Osteocyte (in vitro differentiated cells): ENCODE measurements at places on chromosomes 6 and 20. TPM values are rescaled to one million over a fixed set of nuclear protein-coding genes. Genes with fewer than 3 reads are reported as not detected.
A peak's percentile ranks its signal among the peaks of the same experiment; 100 is the strongest.

- DNase-seq: no peak
Measured at GRCh38 chr6:42973926-42974325, 5.1 kb downstream of the PEX6 start.

RIPPLY2 gene
- not detected in 2 replicates for total RNA-seq

LY6G6D gene
- total RNA-seq: not detected in 2 replicates

GRCh38 chr6:4568138-4568537 lies 208.1 kb upstream of the CDYL start:
- DNase-seq: peak; percentile 42

MCCD1 gene
- not detected in 2 replicates for total RNA-seq

CDH26 gene
- 0.16 and 0.46 TPM in 2 replicates for total RNA-seq

DNA sequence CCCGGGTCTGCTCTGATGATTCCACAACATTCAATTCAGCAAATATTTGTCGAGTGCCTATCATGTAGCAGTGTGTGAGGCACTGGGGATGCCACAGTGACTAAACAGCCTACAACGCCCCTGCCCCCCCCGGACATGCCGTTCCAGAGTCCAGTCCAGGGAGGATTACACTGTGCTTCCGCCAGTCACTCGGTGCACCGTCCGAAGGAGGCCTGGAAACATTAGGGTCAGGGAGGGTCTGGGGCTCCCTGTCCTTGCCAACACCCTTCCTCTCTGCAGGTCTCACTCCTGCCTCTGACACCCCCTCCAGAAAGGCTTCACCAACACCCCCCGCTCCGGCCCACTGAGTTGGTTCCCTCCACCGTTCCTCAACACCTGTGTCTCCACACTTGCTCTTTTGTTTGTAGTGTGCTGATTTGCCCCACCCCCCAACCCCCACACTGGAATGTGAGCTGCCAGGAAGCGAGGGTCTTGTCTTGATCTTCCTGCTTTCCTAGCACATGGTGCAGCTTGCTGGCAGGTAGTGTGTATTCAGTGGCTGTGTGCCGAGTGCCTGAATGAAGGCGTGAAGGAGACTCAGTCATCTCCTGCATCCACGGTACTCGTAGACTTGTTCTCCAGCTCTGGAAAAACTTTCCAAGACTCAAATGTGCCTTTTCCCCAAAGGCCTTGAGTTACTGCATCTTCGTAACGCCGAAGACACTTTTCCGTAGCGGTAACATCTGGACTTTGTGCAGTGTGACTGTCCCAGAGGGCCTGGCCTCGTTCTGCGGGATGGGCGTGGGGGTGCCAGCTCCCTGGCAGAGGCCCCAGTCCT lies 150.4 kb downstream of the ZDHHC14 start:
- no peak for DNase-seq

DNA sequence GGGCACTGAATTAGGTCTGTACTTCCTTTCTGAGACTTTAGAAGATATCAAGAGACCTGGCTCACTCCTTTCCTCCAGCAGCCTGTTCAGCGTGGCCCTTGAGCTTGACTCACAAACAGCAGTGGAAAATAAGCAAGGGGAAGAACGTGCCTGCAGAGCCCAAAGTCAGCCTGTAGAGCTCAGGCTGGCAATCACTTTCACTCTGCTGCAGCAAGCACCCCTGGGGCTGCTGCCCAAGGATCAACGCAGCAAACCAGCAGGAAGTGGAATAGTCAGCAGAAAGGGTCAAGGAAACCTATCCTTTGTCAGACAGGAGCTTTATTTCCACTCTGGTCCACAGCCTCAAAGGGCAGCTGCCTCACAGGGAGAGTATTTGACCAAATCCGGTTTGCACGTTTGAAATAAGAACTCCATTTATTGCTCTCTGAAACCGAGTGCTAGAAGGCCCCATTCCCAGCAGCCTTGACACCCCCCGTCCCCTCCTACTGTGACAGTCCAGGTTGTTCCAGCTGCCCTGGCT lies 77.4 kb downstream of the PRDM1 start:
- DNase-seq: no peak

DNA sequence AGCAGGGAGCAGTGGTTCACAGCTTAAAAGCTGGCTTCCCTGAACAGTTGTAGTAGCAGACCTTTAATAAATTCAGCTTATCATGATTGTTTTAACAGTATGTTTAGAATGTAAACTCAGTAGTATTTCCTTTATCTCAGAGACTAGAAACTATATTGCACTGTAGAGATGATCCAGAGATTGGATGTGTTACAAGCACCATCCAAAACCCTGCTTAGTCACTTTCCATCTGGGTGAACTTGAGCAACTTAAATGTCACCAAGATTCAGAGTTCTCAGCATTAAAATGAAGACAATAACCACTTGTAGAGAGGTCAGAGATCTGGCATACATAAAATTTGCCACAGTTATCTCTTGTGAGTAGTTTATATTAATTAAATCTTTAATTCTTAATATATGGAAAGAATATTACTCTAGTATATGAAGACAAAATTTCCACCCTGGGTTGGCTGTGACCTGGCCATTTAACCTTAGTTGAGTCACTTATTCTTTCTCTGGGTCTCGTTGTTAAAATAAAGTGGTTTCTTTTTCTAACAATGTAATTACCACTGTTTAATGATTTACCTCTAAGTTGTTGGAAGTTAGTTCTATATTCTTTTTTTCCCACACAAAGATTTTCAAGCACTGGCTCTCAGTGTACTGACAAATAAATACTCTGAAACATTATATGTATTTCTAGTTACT lies 239.2 kb upstream of the FKBP1C start:
- no peak for DNase-seq

DNA sequence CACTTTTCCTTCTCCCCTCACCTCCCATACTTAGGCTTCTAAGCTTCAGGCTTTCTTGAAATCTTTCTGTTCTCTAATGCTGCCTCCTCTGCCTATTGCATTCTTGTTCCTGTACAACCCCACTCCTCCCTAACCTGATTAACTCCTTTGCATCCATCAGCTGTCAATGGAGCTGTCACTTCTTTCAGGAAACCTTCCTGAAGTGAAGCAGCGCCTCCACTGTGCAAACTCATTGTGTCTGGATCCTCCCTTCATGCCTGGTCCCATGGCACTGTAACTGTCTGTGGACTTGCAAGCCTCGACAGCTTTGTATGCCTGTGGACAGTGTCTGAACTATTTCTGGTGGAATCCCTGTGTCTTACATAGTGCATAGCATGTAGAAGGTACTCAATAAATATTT lies 185.0 kb downstream of the HS3ST5 start:
- no peak for DNase-seq

- no peak for DNase-seq
Measured at GRCh38 chr6:106913111-106913510, 61.4 kb downstream of the CD24 start.

DNA sequence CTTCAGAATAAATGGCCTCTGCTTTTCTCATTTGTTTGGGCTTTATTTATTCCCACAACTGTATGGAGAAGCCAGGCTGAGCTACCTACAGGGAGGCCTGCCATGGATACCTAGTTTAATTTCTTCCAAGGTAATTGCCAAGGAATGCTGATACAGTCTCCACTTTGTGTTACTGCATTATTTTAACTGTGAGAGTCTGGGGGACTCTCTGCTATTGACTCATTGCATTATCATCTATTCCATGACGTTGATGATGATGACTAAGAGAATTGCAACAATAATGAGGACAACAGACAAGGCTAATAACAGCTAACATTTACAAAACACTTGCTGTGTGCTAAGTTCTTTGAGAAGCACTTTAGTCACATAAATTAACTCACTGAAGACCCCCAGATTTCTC lies 88.3 kb upstream of the COL21A1 start:
- DNase-seq: no peak

KCNK17 gene
- not detected in 2 replicates for total RNA-seq

DNA sequence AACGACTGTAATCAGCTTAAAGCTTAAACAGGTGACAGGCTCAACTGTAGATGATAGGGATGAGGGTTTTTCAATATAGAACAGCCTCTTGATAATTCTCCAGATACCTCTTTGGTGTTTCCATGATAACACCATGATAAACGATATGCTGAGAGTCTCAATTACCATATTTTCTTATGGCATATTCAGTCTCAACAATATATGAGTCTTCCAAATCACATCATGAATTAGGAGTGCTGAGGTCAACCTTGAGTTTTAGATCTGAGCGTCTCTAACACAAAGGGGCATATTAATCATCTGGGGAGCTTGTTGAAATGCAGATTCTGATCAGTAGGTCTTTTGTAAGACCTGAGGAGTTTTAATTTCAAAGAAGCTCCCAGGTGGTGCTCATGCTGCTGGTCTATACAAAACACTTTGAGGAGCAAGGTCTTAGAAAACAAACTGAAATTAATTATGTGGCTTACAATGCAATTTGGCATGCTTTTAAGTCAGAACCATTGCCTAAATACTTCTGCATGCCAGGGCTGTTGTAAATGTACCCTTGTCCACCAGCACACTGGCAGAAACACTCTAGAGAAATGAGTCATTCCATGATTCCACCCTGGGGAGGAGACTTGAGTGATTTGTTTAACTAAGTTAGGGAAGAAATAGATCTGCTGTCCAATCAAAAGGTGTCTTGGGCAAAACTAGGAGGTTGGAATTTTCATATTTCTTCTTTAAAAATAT lies 49.6 kb downstream of the PTCHD4 start:
- no peak for DNase-seq

DNA sequence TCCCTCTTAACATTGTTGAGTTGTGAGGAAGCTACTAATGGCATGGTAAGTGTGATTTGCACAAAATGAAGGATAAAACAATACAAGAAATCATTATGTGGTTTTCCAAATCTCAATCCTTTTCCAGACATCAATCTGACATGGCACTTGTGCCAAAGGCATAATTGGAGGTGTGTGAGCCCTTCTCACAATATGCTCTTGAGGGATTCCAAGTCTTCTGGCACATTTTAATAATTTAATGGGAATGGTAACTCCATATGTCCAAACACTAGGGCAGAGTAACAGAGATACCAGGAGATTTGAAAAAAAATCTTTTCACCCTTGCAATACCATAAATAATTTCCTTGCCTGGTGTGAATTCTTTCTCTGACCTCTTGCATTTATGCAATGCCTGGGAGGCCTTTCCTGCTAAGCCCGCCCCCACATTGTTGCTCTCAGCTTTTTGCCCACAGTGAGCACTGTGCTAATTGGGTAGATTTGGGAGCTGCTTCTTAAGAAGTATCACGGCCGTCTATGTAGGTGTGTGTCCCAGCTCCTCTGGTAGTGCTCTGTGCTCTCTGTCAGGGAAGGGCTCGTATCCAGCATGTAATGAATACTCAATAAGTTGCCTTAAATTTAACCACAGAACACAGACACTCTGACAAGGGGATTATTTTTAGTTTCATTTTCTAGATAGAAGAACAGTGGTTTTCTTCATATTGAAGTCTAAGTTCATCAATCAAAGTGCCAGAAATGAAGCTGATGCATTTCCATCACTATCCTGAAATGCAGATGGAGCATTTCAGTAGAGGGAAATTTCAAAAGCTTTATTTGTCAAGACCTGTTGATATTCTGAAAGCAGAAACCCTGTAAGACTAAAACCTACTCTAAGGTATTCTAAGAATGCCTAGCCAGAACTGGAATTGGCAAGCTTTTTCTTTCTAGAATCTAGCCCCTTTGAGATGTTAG lies 54.4 kb upstream of the CEP85L start:
- no peak for DNase-seq

GRCh38 chr6:29942275-29943052 lies at the start of gene HLA-A:
Gene HLA-A (plus strand): TSS chr6:29942532. CDS start chr6:29942554, 22 bp downstream.
- DNase-seq: peak; percentile 94

MARCKS gene
- 868 and 890 TPM in 2 replicates for total RNA-seq

IL17A gene
- total RNA-seq: not detected in 2 replicates

DNA sequence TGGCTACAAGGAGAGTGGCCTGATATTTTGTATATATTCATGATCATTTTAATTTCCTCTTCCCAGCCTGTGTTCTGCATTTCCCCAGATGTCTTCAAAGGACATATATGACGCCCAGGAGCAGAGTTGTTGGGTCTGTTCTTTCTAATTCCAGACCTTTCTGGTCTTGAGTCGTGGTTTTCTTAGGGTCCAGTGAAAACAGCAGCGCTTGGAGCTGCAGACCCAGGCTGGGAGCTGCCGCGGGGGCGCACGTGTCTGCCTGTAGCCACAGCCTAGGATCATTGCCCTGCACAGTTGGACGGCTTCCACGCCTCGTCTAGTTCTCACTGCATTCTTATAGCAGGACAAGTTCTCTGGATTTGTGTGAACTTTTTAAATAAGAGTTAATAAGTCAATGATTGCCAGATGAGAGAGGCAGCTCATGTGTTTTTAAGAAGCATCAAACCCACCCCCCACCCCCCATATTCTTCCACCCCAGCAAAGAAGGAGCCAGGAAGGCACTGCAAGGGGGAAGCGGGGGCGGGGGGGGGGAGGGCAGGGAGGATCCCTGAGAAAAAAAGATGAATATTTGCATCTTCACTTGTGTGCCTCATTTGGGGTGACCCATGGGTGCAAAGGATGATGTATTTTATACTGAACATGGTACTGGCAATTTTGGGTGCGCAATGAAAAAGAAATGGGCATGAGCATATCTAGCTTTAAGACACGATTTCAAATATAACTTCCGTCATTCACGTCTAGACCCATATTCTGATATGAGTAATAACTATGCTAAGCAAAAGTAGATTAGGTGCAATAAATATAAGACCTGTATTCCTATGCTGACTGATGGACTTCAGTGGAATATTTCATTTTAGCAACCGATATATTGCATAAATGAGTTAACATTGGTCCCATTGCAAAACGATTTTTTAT lies 160.0 kb downstream of the TBXT start:
- no peak for DNase-seq

DNA sequence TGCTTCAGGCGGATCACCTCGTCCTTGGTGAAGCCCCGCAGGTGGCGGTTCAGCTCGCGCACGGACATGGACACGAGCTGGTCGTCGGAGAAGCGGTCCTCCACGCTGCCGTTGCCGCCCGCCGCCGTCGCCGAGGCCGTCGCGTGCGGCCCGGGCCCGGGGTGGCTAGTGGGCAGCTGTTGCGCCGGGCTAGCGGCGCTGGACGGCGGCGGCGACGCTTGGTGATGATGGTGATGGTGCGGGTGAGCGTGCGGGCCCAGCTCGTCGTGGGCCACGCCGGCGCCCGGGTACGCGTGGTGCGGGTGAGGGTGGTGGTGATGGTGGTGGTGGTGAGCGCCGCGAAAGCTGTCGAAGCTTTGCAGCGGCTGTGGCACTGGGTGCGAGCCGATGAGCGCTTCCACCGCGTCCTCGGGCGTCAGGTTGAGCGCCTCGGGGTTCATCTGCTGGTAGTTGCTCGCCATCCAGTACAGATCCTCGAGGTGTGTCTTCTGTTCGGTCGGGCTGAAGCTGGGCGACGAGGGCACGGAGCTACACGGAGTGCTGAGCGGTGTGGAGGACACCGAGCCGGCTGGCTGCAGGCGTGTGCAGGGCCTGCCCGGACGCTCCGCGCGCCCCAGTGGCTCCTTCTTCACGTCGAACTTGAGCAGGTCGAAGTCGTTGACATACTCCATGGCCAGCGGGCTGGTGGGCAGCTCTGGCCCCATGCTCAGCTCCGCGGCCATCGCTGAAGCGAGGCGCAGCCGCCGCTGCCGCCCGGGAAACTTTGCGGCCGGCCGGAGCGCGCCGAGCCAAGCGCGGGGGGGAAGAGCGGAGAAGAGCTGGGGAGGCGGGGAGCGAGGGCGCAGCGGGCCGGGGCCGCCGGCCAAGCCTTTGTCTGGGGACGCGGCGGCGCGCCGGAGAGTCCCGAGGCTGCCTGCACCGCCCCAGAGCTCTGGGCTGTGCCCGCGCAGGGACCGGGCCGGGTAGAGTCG lies 622 bp downstream of the MAFB start:
- no peak for DNase-seq
